ENCODE measurements at places on chromosomes 6 and 20. TPM values are rescaled to one million over a fixed set of nuclear protein-coding genes. Genes with fewer than 3 reads are reported as not detected.

GRCh38 chr6:166933396-166933795 is 23.0 kb downstream of the RNASET2 start:
- DNase-seq = no peak

AVP gene
- total RNA-seq = not detected

RIPOR3 gene
- 0.13 TPM for total RNA-seq

RIN2 gene
- total RNA-seq = 73.6 TPM
